ENCODE measurements at places on chromosomes 3 and 15.

GRCh38 chr3:16993227-16993626, 108.5 kb downstream of the PLCL2 start:
- no peak for DNase-seq

GRCh38 chr3:192833177-192833890, 84.3 kb downstream of the MB21D2 start:
- no peak for DNase-seq

DNA sequence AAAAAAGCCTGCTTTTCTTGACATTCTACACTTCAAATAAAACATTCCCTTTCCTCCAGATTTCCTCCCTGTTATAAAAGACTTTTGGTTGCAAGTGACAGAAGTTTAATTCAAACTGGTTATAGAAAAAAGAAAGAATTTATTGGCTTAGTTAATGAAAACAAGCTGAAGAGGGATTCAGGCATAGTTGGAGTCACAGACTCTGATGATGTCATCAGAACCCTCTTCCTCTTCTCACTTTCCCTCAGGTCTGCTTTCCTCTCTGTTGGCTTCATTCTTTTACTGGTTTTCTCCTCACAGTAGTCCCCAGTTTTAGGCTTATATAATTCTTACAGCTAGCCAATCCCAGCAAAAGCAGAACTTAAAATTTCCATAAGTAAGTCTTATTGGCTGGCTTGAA, 32.0 kb upstream of the MBNL1 start:
- no peak for DNase-seq

DNA sequence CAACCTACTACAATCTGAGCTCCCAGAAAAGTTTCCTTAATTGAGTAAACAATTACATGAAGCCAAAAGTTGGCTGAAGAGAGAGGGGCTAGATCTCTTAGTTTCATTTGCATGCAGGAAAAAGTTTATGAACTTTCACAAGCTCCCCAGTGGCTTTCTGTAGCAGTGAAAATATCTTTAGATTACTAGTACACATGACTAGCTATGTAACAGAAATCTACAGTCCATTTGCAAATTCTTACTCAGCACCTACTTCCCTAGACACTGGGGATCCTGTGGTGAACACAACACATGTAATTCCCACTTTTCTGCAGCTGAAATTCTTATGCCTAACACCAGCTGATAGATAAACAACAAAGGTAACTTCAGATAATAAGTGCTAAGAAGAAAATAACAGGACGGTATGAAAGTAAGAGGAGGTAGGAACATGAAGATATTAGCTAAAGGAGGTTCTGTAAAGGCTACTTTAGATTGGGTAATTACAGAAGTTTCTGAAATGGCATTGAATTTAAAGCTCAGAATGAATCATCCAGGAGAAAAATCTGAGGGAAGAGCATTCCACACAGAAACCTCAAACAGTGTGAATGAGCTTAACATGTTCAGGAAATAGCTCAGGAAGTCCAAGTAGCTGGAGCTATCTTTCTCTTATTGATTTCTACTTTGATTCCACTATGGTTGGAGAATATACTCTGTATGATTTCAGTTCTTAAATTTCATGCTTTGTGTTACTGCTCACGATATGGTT, 204.8 kb downstream of the MAGI1 start:
- no peak for DNase-seq

DNA sequence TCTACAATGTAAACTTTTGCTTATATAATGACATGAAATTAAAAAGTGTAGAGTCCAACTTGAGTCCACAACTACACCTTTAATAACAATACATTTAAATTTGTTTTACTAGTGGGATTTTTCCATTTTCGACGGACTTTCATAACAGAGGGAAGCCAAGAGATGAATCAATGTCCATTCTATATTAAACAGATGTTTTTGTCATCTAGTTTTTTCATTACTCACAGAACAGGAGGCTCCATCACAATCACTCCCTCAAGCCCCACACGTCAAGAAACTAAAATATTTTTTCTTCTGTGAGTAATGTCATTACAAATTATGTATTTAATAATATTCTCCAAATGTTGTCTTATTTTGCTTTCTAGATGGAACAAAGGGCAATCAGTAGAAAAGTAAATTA, 932.9 kb downstream of the ROBO1 start:
- DNase-seq, result no peak

DNA sequence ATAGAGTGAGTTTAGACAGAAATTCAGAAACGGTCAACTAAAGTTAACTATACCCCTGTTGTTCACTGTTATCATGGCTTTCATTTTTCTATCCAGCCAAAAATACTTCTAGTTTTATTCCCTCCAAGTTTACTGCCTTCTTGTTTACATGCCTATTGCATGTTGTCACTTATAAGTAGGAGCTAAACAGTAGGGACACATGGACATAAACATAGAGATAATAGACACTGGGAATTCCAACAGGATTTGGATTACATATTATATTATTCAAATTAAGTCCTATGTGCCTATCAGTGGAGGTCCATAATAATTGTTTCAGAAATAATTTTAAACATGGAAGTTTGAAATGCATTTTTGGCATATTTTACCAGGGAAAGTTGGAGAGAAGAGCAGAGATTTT, 269.1 kb upstream of the ZNF717 start:
- no peak for DNase-seq

- no peak for DNase-seq
Observed at GRCh38 chr3:26307787-26308186, 314.8 kb upstream of the LRRC3B start.

- no peak for DNase-seq
Observed at GRCh38 chr15:74278207-74278606, 42.1 kb downstream of the CCDC33 start.

GRCh38 chr3:12159227-12159601, 502 bp upstream of the TIMP4 start:
- DNase-seq, result no peak

GRCh38 chr3:189635339-189635738, 4.2 kb downstream of the TP63 start:
- no peak for DNase-seq

- no peak for DNase-seq
Observed at GRCh38 chr3:181691901-181692300, 19.8 kb upstream of the SOX2 start.

GRCh38 chr15:37135225-37135624, 34.9 kb upstream of the MEIS2 start:
- no peak for DNase-seq

GRCh38 chr3:159608311-159608710, 380.3 kb upstream of the IL12A start:
- DNase-seq, result no peak

DNA sequence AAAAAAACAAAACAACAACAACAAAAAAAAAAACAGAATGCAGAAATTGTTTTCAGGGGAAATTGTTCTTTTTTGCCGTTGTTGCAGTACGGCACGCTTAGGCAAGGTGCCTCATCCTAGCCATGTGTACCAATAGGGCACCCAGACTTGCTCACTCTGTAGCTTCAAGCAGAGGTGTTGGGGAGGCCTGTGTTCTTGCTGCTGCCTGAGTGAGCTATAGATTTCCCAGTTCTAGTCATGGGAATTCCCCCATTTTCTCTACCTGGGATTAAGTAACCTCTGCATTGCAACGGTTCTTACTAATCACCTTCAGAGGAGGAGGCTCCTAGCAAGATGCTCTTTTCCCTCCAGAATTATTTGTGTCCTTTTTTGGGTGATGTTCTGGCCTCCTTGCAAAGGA, 12.9 kb upstream of the PARL start:
- DNase-seq, result no peak

- no peak for DNase-seq
Observed at GRCh38 chr3:62134061-62134496, 239.3 kb downstream of the FEZF2 start.

GRCh38 chr3:58487140-58487886, 4.6 kb upstream of the KCTD6 start:
- no peak for DNase-seq

GRCh38 chr15:57017024-57017423, 98.6 kb downstream of the TCF12 start:
- peak; percentile 18 for DNase-seq

DNA sequence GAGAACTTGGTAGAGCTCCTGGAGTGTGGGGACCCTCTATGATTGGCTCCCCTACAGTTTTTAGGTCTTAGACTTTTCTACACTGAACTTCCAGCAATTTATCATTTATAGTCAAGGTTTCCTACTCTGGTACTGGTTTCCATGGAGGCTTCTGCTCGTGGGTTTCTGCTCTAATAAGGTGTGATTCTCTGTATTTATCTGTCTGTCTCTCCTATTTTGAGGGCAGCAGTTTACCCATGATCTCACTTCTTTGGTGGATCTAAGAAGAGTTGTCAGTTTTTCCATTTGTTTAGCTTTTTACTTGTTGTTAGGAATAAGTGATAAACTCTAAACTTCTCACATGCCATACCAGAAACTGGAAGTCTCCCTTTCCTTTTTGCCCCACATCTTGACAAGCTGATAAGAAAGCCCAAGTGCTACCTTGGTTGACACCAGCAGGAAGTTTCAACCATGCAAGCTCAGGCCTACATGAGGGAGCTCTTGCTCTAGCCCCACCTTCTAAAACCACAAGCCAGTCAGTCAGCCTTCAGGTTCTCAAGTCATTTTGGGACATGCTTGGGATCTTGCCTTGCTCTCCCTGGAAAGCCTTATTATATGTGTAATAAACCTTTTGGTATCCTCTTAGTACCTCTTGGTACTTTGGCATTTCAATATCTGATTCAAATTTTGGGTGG, 10.0 kb downstream of the TIMMDC1 start:
- no peak for DNase-seq

- DNase-seq, result no peak
Observed at GRCh38 chr3:59257506-59257905, 207.7 kb upstream of the CFAP20DC start.

GRCh38 chr3:197804511-197804910, 13.5 kb downstream of the LRCH3 start:
- DNase-seq, result no peak

GRCh38 chr3:171401432-171401831, 58.8 kb downstream of the TNIK start:
- DNase-seq, result no peak

- DNase-seq, result no peak
Observed at GRCh38 chr15:51224428-51224827, 114.0 kb downstream of the CYP19A1 start.

- DNase-seq, result no peak
Observed at GRCh38 chr3:130895690-130896488, 2.0 kb downstream of the ATP2C1 start.

GRCh38 chr15:80597076-80597475, 98.0 kb upstream of the ABHD17C start:
- DNase-seq, result no peak

DNA sequence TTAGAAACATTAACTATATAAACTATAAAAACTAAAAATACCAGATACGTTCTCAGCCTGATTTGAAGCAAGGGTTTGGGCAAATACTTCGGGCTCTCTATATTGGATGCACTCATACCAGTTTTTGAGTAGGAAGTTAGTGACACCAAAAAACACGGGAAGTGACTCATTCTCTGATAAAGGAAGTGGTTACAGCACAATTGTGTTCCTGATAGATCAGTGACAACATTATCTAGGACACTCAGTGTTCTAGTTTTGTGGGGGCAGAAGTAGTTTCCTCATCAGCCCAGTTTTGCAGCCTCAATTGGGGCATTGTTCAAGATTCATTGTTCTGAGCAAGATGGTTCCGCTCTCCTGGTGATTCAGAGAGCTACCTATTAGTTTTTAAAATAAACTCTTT, 469.6 kb upstream of the DPPA4 start:
- no peak for DNase-seq

- DNase-seq, result no peak
Observed at GRCh38 chr15:72965671-72966070, 86.6 kb upstream of the NEO1 start.

Measured in NCI-H2081 (cell line).